ENCODE measurements at places on chromosomes 5 and 9. TPM values are rescaled to one million over a fixed set of nuclear protein-coding genes. Genes with fewer than 3 reads are reported as not detected.

PCDHGC4 gene
- 0.89 TPM for total RNA-seq

OBP2B gene
- not detected for total RNA-seq

ODF2 gene
- total RNA-seq, result 24.8 TPM

CCNI2 gene
- under 0.01 TPM for total RNA-seq

LCNL1 gene
- total RNA-seq, result not detected

PCDHB11 gene
- total RNA-seq, result 0.13 TPM

KIF4B gene
- 0.26 TPM for total RNA-seq

DMRT3 gene
- not detected for total RNA-seq

SELENOP gene
- 604 TPM for total RNA-seq

ZNF883 gene
- total RNA-seq, result 0.38 TPM

IRX1 gene
- not detected for total RNA-seq

ZNF354C gene
- 4.9 TPM for total RNA-seq

GNA14 gene
- 72.2 TPM for total RNA-seq

PCAT7 gene
- total RNA-seq, result not detected

TTC16 gene
- not detected for total RNA-seq

TMEM174 gene
- total RNA-seq, result not detected

SPATA31A3 gene
- total RNA-seq, result not detected

HTR1A gene
- not detected for total RNA-seq

PCDHB14 gene
- total RNA-seq, result 0.51 TPM

ARAP3 gene
- 42.5 TPM for total RNA-seq

ENG gene
- 91.3 TPM for total RNA-seq

PDGFRB gene
- 5.0 TPM for total RNA-seq

CDX1 gene
- not detected for total RNA-seq

FAM221B gene
- not detected for total RNA-seq

NR2F1-AS1 gene
- 17.5 TPM for total RNA-seq

PCDHA8 gene
- total RNA-seq, result not detected

SMC2 gene
- total RNA-seq, result 8.7 TPM

EMB gene
- total RNA-seq, result under 0.01 TPM

DMGDH gene
- 0.76 TPM for total RNA-seq

STXBP1 gene
- total RNA-seq, result 13.0 TPM

EQTN gene
- not detected for total RNA-seq

SLC4A9 gene
- total RNA-seq, result not detected

PPP2R2B gene
- not detected for total RNA-seq

CTXN3 gene
- not detected for total RNA-seq

TMC1 gene
- total RNA-seq, result 0.25 TPM

CNTFR gene
- not detected for total RNA-seq

KLF4 gene
- 3.7 TPM for total RNA-seq

PRUNE2 gene
- total RNA-seq, result 10.8 TPM

Data from dermis microvascular lymphatic vessel endothelial cell (primary cell).